Activated naive CD4-positive, alpha-beta T cell (primary cell): ENCODE measurements at places on chromosomes 11 and 22.

DNA sequence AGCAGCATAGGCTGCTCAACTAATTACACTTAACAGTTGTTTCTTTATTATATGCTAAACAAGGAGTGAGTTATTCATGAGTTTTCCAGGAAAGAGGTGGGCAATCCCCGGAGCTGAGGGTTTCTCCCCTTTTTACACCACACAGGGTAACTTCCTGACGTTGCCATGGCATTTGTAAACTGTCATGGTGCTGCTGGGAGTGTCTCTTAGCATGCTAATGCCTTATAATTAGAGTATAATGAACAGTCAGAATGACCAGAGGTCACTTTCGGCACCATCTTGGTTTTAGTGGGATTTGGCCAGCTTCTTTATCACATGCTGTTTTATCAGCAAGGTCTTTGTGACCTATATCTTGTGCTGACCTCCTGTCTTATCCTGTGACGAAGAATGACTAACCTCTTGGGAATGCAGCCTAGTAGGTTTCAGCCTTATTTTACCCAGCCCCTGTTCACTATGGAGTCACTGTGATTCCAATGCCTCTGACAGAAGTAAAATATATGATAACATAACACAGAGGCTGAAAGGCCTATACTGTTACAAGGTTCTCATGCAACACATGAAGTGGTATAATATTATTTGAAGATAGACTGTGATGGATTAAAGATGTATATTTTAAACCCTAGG lies 41.3 kb upstream of the RDX start:
- DNase-seq: no peak

DNA sequence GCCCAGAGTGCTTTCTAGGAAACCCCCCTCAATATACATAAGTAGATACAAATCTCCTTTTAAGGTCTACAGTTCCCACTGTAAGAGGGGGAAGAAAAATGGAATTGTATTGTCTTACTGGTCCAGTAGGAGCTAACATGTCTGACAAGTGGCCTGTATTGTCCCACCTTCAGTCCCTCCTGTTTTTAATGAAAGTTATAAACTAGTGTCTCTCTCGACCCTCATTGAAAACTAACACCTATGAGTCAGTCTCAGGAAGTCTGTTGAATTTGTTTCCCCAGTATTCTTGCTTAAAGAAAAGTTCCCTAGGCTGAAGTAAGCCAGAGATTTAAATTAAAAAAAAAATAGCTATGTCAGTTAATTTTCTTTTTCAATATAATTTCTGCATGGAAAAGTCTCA lies 69.3 kb downstream of the TTC17 start:
- no peak for DNase-seq

DNA sequence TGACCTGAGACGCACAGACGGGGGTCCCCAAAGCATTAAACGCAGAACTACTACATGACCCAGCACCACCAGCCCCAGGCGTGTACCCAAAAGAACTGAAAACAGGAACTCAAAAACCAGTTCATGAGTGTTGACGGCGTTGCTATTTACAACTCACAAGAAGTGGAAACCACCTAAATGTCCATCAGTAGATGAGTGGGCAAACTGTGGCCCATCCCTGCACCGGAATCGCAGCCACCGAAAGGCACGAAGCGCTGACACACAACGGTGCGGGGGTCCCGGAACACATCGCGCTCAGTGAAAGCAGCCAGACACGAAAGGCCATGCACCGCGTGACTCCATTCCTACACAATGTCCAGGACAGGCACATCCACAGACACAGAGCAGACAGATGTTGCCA lies 79.2 kb downstream of the TRMU start:
- DNase-seq: no peak

- no peak for DNase-seq
Measured at GRCh38 chr11:69298267-69299022, 4.5 kb downstream of the MYEOV start.

- DNase-seq: no peak
Measured at GRCh38 chr22:41982865-41983264, 13.6 kb downstream of the SEPTIN3 start.

DNA sequence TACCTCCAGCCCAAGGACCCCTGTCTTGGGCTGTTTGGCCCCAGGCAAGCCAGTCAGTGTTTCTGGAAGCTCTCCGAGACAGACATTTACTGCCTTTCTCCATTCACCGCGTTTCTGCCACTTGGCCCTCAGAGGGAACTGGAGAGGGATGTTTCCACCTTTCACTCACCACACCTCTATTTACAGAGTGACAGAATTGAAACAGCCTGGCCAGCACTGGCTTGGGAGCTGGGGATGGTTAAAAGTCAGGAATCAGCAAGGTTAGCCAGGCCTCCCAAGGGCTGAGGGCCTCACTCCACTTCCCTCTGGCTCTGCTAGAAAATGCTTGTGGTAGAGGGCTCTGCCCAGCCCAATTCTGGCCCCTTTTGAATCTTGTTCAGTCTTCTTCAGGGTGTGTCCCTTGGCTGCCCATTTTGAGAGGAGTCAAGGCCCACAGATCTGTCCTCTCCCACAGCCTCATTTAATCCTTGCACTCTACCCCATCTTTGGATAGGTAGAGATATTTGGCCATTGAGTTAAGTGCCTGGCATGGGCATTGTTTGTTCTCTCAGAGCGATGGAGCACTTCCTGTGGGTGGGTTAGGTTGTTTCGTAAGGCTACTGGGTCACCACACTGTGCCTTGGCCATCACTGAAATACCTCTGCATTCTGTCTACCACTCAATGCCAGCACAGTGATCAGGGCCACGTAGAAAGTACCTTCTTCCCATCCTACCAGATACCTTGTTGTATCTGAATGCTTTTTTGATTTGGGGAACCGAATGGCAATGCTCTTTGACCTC lies 119.2 kb downstream of the MICAL2 start:
- no peak for DNase-seq

DNA sequence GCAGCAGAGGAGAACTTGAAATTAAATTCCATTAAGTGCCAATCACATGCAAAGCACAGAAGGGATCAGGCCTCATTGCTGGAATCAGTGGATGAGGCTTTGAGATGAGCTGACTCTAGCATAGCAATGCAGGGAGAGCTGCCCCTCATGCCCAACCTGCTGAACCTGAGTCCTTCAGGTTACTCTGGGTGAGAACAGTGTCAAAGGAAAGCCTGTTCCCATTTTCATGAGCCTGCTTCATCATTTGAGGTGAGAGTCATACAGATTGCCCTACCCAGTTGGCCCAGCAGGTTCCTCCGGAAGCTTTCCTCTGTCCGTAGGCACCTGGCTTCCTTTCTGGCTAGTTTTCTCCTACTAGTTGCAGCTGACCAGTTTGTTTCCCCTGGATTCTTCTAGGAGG lies 25.9 kb upstream of the ZBTB16 start:
- no peak for DNase-seq

- no peak for DNase-seq
Measured at GRCh38 chr11:2482204-2482603, 37.4 kb downstream of the KCNQ1 start.

DNA sequence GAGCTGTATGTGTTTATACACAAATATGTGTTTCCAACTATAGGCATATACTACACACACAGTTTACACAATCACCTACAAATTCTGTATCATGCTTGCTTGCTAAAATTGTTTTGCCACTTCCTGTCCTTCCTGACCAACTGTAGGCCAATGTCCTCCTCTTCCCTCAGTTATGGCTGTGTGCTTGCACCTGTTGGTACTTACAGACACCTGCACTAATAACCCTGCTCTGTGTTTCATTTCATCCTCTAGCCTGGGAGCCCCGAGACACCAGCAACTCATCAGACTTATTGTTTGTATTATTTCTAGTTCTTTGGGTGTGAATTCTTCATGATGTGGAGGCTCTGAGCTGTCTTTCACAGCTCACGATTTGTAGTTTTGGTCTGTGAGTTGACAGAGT lies 1.8 kb upstream of the NCF4 start:
- DNase-seq: no peak

DNA sequence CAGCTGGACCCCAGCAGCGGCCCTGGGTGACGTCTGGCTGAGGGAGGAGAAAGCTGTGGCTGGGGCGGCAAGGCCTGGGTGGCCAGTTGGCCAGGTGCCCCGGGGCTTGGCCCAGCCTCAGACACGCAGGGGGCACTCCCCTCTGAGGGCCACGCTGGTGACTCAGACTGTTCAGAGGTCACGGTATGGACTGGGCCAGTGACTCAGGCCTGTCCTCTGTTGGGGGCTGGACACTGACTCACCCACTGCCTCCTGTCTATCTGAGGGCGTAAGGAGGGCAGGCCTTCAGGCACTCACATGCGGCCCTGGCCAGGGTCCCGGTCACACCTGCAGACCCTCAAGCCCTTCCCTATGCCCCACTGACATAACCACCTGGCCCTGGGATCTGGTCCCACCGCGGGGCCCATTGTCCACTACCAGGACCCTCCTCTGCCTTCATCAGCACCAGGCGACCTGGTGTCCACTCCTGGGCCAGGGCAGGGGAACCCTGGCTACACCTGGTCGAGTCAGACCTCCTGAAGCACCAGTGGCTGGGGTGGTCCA lies 3.7 kb upstream of the MUC5AC start:
- no peak for DNase-seq

DNA sequence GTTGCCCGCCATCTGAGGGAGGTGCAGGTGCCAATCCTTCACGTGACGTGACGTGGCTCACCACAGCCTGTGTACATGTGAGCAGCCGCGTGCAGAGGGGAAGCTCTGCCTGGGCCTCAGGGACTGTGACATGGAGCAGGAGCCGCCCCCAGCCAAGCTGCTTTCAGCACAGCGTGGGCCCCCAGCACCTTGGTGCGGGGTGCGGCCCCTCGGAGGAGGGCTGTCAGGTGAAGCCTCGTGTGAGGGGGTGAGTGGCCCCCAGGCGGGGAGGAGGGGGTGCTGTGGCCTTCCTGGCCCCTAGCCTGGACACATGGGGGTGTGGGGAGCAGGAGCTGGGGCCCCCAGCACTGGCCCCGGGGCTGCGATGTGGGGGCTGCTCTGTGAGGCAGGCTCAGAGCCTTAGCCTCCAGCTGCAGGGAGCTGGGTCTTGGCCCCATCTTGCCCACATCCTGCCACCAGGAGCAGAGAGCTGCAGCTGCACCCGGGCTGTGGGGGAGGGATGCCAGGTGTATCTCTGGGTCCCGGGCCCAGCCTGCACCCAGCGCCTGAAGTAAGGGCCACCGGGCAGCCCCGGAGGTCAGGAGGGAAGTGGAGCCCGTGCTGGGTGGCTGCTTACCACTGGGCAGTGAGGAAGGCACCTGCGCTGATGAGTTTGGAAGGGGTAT lies at the start of gene ADORA2A:
Gene ADORA2A (plus strand): TSS at position 100 of the 665 bp plus-strand sequence. CDS start 5,806 bp downstream, outside the sequence.
- DNase-seq: peak; percentile 51

DNA sequence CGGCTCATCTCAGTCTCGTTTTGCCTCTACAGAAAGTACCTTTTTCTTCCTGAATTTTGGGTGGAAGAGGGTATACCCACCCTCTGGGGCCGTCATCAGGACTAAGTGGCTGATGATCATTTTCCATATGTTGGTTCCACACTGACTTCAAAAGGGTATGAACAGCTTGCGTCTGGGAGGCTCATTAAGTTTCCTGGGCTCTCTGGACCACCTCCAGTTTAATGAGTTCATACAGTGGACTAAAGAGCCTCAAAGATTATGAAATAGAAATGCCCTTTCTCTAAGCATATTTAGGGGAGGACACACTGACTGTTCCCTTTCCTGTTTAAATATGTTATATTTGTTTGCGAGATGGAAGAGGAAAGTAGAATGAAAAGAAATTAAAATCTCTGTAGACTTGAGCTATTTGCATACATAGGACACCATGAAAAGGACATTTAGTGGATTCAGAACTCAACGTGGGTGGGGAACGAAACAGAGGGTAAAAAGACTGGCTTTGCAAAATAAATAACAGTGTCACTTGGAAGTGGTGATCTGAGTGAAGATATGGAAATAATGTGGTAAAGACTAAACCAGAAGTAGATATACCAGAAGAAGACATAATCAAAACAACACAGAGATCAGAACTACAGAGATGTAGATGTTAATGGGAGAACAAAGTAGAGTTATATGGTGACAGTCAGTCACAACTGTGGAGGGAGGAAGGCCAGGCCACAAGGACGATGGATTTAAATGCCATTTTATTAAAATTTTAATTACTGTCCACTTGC lies 18.7 kb downstream of the LDLRAD3 start:
- no peak for DNase-seq

DNA sequence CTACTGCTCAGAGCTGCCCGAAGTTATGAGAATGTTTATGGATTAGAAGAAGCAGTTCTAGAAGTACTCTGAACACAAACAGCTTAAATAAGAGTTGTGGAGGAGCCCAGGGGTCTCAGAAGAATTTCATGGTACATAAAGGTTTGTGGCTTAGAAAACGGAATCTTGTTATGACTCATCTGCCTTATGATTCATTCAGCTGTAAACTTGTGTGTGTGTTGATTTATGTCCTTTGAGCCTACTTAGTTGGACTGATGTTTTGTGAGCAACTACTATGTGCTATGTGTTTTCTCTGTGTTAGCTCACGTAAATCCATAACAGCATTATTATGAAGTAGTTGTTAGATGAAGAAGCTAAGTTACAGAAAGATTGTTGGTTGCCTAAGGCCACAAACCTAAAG lies 203.7 kb downstream of the PGR start:
- no peak for DNase-seq

GRCh38 chr11:84526250-84526649 lies 1100.9 kb downstream of the DLG2 start:
- DNase-seq: no peak

- no peak for DNase-seq
Measured at GRCh38 chr11:128691802-128692752, 1.8 kb upstream of the FLI1 start.
